Stimulated activated CD4-positive, alpha-beta T cell treated with anti-CD3 and anti-CD28 coated beads, Interleukin-1b, Interleukin-23, amount 100 ng/mL, for 1 hour (primary cell): ENCODE measurements at places on chromosomes 2 and 18.

GRCh38 chr2:187171318-187171717, 276.7 kb downstream of the CALCRL start:
- DNase-seq = no peak

DNA sequence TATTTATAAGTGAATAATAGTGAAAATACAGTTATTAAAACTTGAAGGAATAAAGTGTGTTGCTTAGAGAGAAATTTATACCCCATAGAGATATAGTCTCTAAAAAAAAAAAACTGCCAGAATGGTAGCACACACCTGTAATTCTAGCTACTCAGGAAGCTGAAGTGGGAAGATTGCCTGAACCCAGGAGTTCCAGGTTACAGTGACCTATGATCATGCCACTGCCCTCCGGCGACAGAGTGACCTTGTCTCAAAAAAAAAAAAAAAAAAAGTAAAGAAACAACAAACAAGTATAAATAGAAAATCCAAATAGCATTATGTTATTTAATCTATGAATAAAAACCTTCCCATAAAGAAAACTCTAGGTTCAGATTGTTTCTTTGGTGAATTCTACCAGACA, 7.4 kb upstream of the AGPS start:
- DNase-seq = no peak

DNA sequence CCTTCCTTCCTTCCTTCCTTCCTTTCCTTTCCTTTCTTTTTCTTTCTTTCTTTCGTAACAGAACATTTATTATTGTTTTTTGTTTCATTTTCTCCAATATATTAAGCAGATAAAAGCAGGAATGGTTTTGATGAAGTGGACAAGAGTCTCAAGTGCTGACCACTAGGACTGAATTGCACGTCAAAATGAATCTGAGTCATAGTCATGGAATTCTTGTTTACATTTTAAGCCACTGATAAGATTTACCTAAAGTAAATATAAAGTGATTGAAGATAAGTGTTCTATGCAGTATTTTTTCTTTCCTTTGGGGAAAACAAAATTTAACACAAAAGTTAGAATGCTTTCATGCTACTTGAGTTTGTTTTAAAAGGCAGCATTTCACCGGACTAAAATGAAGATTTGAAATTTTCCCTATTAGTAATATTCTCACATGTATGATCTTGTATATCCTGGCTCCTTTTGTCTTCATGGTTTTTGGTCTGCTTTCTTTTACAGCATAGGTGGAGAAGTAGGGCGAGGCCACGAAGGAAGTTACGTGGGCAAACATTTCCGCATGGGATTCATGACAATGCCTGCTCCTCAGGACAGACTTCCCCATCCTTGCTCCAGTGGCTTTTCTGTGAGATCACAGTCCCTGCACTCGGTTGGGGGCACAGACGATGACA, 113.5 kb downstream of the NYAP2 start:
- DNase-seq = no peak

- DNase-seq = no peak
These were observed 423.2 kb downstream of the TGIF1 start for GRCh38 chr18:3873211-3873610.

DNA sequence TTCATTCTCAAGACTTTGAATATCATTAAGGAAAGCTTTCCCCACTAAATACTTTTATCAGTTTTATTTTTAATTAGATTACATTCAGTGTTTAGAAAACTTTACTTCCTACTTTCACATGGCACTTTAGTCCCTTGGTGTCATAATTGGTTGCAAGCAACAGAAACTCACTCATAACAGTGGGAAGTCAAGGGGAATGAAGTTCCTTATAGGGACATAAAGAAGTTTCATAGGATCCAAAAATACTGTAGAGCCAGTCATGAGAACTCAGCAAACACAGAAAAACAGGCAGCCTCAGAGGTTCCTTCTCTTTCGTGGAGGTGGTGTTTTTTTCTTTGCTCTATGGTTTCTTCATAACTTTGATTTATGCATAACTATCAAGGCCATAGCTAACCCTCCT, 809.0 kb downstream of the BCL11A start:
- DNase-seq = no peak

- no peak for DNase-seq
These were observed 53.7 kb upstream of the FRZB start for GRCh38 chr2:182920089-182920488.

- no peak for DNase-seq
These were observed 1.7 kb downstream of the PJVK start for GRCh38 chr2:178452870-178453269.

DNA sequence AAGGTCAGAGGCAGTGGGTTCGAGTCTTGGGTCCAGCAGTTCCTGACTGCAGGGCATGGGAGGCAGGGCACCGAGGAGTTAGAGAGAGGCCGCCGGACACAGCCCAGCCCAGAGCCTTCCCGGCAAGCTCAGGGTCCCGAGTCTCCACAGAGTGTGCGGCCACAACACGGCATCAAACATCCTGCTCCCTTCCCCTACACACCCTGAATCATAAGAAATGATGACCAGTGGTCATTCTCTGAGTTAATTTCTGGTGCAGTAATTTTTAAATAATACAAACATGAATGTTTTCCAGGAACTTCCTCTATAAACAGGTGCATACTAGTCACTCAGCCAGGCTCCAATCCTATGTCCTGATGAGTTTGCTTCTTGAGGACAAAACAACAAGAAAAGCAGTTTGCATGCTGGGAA, 118.0 kb downstream of the PXDN start:
- DNase-seq = no peak

- no peak for DNase-seq
These were observed 67.5 kb upstream of the DTNB start for GRCh38 chr2:25740810-25741381.

DNA sequence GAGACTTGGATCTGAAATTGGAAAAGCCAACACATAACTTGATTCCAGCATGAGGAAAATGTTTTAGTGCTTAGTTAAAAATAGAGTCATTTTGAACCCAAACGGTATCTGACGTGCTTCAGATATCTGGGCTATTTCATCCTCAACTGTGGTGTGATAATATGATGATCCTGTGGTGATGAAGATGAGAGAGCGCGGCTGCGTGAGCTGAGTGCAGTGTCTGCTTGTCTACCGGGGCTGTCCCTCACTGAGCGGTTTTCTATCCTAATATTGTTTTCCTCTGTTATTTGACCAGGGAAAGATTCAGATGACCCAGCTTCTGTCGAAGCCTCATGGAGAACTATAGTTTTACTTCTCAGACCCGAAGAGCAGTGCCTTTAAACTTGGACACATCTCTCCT, 5.8 kb downstream of the TWIST2 start:
- DNase-seq = no peak

DNA sequence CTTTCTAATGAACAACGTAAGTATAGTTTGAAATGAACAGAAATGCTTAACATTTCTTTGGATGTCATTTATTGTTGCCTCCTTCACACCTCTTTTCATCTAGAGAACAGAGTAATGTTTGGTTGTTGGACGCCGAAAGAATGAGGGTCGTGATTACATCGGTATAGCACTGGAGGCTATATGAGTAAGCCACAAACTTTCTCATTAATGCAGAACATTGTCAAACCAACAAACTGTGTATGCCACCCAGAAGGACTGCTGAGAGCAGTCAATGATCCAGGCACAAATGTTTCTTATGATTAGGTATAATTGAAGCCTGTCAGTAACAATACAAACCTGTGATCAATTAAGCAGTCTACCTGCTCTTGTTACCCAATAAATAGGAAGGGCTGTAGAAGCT, 1494.7 kb upstream of the NXPH2 start:
- DNase-seq = no peak
